ENCODE measurements at places on chromosomes 16 and 17.

GRCh38 chr17:10668775-10669174, 11.7 kb upstream of the MYH3 start:
- no peak for DNase-seq

DNA sequence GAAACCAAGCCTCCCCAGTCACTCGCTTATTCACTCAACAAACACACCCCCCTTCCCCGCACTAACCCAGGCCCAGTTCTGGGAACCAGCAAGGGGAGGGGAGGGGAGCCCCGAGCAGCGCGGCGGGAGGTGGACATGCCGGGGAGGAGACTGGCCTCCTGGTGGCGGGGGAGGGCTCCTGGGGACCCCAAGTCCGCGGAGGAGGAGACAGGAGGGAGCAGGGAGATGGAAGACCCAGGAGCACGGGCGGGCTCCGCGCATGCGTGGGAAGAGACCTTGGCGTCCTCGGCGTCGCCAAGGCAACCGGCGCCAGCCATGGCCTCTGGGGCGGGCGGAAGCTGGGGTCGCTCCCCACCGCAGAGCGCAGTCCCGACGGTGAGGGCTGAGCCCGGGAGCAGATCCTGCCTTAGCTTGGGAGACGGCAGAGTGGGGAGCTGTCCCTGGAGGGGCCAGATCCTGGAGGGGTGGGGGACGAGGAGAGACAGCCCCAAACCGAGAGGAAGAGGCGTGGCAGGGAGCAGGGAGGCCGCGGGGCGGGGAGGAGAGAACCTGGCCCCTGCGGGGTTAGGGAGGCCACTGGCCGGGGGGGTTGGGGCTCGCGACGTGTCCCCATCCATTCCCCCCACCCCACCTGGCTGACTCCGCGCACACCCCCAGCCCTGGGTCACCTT, at the start of gene PRR29:
PRR29 (plus strand) TSS at position 302 of the 671 bp plus-strand sequence; CDS start at position 316, 14 bp downstream.
- DNase-seq: peak; percentile 82

DNA sequence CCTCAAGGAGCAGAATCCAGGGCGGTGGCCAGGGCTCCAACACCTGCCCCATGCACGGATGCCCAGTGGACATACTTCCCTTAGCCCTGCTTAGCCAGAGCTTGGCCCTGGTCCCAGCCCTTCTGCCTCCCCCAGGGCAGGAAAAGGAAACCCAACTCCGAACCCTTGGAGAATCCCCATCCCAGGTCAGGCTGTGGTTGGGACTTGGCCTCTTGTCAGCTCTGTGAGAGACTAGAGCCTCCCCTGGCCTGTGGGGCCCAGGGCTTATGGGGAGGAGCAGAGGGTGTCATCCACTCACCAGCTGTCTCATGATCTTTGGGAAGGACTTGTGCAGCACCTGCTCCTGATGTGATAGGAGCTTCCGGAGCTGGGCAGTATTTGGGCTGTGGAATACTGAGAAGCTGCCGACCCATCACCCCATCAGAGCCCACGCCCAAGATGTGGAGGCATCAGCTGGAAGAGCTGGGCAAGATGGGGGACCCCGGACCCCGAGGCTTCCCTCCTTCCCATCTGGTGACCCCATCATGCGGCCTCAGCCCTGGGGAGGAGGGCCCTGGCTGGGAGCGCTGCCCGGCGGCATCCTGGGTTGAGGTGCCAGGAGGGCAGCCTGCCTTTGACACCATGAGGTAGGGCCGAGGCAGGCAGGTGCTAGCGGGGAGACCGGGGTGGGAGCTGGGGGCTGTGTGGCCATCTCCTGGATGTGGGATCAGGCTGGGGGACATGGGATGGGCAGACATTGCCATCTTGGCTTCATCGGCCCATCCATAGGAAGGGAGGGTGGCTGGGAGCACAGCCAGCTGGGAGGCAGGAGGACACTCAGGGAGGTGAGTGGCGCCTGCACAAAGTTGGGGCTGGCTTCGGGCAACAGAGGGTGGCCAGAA, 45.1 kb downstream of the TNFRSF13B start:
- no peak for DNase-seq

DNA sequence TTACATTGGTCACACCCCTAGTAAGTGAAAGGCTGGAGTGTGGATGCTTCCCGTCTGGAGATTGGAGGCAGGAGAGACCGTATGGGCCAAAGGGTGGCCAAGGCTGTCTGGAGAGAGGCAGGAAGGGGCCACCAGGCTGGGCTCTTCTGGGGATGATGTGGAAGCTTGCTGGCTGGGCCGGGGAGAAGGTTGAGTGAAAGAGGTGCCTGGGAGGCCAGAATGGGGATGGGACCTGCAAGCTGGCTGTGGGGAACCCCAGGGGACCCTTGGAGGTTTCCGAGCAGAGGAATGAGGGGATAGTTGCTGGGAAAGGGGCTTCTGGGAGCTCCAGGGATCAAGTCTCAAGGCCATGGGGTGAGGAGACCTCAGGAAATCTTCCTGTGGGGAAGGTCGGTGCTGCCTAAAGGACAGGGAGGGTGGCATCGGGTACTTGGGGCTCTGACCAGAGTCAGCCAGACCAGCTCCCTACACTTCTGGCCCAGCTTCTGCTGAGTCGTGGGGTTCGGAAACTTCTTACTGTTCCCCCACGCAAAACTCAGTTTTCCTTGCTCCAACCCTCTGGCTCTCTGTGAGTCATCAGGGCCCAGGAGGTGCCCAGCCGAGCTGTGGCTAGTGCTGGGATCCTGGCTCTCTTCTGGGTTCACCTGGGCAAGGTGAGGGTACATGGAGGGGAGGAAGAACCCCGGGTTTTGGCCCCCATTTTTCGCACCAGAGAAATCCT, 3.1 kb downstream of the MRC2 start:
- no peak for DNase-seq

GRCh38 chr16:12874186-12874585, 27.2 kb upstream of the SHISA9 start:
- no peak for DNase-seq

- DNase-seq: no peak
These were observed 845.2 kb downstream of the CDH11 start for GRCh38 chr16:64276646-64277045.

GRCh38 chr17:17849147-17849820, 12.5 kb upstream of the SREBF1 start:
- peak; percentile 90 for DNase-seq

GRCh38 chr16:47392081-47392480, 68.8 kb downstream of the ITFG1 start:
- peak; percentile 5 for DNase-seq

- no peak for DNase-seq
These were observed 56.7 kb downstream of the ZNF423 start for GRCh38 chr16:49799172-49799571.

GRCh38 chr16:66811043-66811442, 9.7 kb upstream of the TERB1 start:
- no peak for DNase-seq

- DNase-seq: no peak
These were observed 24.4 kb downstream of the PIEZO1 start for GRCh38 chr16:88760424-88761142.

DNA sequence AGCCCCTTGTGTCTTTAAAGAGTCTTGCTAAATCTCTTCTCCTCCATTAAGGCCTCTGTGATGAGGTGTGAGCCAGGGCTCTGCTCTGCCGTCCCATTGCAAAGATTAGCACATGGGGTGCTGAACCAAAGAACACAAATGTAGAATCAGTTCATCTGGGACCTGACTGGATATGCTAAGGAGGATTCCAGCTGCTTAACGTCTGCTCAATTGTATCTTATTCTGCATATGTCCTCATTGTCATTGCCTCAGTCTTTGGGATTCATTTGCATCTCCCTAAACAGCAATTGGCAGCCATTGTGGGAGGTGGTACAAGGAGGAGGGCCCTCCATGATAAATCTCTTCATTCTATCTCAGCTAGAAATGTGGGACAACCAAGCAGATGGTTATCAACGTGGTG, 106.3 kb upstream of the ADAMTS18 start:
- no peak for DNase-seq

DNA sequence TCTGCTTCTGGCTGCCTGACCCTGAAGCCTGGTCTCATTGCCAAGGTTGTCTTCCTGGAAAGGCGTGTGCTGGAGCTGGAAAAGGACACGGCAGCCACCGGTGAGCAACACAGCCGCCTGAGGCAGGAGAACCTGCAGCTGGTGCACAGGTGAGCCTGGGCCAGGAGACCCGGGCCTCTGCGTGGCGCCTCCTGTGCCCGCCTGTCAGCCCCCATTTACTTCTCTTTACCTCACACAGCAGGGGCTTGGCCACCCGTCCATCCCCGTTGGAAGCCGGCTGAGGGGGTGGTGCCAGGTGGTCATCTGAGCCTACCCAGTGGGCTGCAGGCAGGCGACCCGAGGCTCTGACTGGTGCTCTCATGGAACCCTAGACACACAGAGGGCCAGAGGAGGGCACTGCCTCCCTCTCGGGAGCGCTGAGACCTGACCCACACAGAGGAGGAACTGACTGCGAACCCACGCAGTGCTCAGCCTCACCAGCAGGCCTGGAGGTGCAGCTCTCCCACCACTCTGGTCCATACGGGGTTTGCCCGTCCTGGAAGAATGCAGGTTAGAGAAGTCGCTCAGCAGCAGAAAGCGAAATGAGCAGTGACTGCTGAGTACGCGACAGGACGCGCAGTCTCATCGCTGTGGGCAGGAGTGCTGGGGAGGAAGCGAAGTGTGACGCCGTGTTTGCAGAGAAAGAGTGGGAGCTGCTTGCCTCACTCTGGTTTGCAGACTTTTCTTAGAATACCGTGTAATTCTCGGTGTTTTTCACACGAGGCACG, 21.9 kb upstream of the CAPN15 start:
- DNase-seq: no peak

DNA sequence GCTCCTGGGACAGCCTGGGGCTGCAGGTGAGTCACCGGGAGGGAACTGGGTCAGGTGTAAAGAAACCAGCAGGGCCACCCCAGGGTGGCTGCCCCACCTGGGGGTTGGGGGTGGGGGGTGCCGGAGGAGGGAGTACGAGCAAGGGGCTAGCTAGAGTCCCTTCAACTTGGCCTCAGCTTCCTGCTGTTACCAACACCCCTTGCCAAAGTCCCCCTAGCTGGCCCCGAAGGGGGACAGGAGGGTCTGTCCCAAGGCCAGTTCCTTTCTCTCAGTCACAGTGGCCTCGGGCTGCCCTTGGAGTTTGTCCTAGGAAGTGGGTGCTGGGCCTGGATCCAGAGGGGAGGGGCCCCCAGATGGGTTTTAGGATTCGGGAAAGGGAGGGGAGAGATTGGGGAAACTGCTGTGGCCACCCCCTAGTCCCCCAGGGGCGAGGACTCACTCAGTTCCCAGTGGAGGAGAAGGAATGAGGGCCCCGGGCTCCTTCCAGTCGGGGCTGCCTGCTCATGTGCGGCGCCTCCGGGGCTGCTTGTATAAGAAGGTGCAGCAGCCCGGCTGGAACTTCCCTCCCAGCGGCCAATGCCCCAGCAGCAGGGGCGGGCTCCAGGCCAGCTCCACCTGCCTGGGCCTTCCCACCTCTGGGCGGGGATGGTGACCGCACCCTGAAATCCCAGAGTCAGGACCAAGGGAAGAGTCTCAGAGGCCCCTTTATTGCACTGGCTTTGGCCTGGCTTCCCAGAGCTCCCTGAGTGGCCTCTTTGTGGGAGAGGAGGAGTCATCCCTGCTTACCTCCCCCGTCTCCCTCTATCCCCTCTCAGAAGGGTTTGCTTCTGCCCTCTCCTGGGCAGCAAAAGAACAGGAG, 7.3 kb downstream of the ARHGAP27 start:
- DNase-seq: no peak

GRCh38 chr16:85435286-85435685, 177.8 kb upstream of the GSE1 start:
- no peak for DNase-seq

- DNase-seq: peak; percentile 85
These were observed at the start of gene TMC8 for GRCh38 chr17:78130437-78131101. Gene TMC8 (plus strand): TSS chr17:78130771. CDS start chr17:78131589, 818 bp downstream.

GRCh38 chr17:42276609-42277341, 584 bp upstream of the STAT5B start:
- DNase-seq: peak; percentile 46

DNA sequence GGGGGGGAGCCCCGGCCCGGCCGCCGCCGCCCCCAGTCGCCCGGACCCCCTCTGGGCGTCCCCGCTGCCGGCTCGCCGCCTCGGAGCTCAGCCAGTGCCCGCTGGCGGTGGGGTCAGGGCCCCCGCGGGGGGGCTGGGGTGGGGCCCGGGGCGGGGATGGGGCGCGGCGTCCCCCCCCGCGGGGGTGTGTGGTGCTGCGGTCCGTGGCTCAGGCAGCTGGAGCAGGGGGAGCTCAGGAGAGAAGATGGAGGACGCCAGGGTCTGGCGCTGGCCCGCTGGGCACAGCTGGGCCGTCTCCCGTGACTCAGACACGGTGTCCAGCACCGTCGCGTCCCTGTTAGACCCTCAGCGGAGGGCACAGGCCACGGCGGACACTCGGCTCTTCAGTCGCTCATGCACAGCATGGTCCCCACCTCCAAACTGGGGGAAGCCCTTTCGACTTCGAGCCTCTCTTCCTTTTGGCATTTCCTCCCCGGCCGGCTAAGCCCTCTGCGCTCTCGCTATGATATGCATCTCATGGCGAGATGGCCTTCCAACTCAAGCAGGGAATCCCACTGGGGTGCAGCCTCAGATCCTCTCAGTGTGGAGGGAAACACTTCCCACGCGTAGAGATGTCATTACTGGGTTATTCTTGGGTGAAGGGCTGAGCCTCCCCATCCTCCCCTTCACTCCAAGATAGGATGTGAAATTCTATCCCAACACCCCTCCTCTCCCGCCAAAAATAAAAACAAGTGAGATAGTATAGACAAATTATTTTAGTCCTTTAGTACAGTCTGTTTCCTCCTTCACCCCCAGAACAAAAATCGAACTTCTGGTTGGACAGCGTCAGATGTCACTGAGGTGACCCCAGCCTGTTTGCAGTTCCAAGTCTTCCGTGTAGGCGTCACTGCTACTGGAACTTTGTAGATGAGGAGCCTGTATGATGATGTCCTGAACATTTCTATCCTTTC, 522 bp upstream of the VEZF1 start:
- peak; percentile 72 for DNase-seq

GRCh38 chr17:29589524-29590410, at the start of gene GIT1:
Gene GIT1 (minus strand): TSS chr17:29589648. CDS start chr17:29589378, 270 bp downstream.
- DNase-seq: peak; percentile 90

- no peak for DNase-seq
These were observed 150.3 kb downstream of the BCAS3 start for GRCh38 chr17:60827943-60828342.

DNA sequence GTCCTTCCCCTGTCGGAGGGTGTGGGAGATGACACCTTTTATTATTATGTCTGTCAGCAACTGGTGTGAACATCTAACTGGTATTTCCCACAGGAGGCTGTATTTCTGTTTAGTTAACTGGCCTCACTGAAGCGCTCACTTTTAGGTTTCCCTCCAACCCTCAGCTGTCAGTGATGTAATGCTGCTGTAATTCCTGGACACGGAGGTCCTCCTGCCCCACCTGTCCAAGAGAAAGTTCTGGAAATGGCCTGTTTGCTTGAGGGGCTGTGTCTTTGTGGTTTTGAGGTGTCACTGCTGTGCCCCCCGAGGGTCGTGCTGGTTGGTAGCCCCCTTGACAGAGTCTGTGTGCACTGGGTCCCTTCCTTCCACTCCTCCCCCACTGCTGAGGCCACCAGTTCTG, 11.5 kb downstream of the KCNJ12 start:
- no peak for DNase-seq

GRCh38 chr16:17194190-17194780, 276.5 kb downstream of the XYLT1 start:
- peak; percentile 74 for DNase-seq

GRCh38 chr16:1615761-1616160, 3.6 kb downstream of the CRAMP1 start:
- DNase-seq: no peak

GRCh38 chr16:53433930-53434376, 318 bp upstream of the RBL2 start:
- no peak for DNase-seq
